AG08396 (cell line): ENCODE measurements at places on chromosomes 4 and X.

GRCh38 chr4:43690116-43690515, 758.5 kb downstream of the KCTD8 start:
- no peak for DNase-seq

- DNase-seq: peak; percentile 22
Observed at GRCh38 chr4:242121-242848, 63.0 kb downstream of the ZNF732 start.

- no peak for DNase-seq
Observed at GRCh38 chr4:87881115-87881514, 48.3 kb downstream of the MEPE start.

DNA sequence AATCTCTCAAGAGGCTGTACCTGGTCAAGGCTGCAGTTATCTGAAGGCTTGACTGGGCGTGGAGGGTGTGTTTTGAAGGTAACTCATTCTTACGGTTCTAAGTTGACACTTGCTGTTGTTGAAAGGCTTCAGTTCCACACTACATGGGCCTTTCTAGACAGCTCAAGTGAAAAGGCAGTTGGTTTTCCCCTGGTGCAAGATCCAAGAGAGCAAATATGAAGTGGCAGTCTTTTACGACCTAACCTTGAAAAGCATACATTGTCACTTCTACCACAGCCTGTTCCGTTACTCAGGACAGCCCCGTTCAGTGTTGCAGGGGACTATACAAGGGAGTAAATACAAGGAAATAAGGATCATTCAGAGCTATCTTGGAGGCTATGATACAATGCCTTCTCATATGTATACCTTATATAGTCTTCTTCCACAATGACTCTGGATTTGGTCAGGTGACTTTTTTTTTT, 46.2 kb downstream of the PDS5A start:
- no peak for DNase-seq

GRCh38 chr4:47942081-47942819, 27.9 kb upstream of the NFXL1 start:
- DNase-seq: no peak

DNA sequence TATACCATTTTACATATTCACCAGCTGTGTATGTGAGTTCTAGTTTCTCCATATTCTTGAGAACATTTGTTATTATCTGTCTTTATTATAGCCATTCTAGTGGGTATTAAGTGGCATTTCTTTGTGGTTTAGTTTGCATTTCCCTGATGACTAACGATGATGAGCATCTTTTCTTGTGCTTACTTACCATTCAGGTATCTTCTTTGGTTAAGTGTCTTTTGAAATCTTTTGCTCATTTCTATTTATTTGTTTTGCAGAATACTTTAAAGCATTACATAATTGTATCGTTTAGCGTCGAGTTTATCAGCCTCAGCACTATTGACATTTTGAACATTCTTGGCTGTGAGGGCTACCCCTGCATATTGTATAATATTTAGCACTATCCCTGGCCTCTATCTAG, 85.4 kb downstream of the FRMPD4 start:
- DNase-seq: no peak
